Activated T-helper 1 cell treated with Interleukin-2 at 50 U/mL for 16 hours (primary cell): ENCODE measurements at places on chromosomes 6 and 20.

GRCh38 chr20:24795436-24795835 lies 153.6 kb upstream of the CST7 start:
- no peak for DNase-seq

GRCh38 chr6:170035901-170036304 lies 255.0 kb downstream of the DLL1 start:
- DNase-seq: no peak

DNA sequence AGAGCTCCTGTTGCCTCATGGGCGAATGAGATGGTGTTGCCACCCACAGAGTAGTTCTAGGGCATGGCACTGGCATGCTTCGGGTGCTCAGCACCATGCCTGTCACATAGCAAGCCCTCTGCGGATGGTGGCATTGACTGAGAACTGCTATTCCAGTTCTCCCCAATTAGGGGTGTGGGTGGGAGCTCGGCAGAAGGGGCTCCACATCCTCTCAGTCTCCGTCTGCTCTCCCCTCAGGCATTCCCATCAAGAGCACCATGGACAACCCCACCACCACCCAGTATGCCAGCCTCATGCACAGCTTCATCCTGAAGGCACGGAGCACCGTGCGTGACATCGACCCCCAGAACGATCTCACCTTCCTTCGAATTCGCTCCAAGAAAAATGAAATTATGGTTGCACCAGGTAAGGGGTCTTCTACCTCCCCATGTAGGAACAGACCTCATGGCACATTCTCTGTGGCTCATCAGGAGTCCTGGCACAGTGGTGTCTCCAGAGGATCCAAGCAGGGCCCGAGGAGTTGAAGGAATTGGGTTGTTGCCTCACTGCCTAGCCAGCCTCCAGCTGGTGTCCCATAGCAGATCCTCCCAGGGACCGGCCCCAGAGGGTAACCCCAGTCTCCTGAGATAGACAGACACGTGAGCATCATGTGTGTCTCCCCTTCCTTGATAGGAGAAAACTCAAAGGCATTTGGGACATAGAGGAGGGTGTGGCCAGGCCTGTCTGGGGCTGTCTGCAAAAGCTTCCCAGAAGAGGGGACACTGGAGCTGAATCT lies 18.4 kb downstream of the DYNLRB1 start:
- no peak for DNase-seq

DNA sequence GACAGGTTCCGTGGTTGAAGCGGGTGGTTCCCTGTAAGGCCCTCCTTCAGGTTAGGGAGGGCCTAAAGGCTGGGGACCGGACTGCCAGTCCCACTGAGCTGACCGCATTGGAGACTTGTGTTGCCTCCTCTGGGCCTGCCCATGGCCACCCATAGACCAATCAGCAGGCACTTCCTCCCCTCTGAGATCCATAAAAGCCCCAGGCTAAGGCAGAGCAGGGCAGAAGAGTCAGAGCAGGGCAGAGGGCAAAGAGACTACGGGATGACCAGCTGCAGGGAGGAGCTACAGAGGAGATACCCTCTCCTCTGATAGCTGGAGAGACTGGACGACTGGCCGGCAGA lies 537.4 kb downstream of the TENT5A start:
- DNase-seq: no peak

- no peak for DNase-seq
These were observed 19.1 kb downstream of the B4GALT5 start for GRCh38 chr20:49694450-49695071.

DNA sequence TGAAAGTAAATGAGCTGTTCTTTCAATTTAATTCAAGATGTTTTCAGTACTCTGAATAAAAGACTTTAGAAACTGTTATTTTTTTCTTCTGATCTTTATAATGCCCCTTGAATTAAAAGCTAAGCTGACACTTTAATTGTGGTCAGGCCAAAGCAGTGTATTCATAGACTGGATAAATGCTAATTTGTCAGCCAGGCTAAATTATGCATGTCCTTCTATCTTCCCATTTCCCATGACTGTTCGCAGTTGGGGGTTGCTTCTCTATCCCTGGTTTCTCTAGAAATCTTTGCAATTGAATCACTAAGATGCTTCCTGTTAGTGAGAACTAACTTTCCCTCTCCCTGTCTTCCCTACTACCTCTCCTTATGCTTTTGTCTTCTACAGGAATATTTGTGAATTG lies 396.2 kb downstream of the RFPL4B start:
- no peak for DNase-seq

GRCh38 chr20:10023911-10024310 lies 10.9 kb upstream of the ANKEF1 start:
- DNase-seq: no peak

- no peak for DNase-seq
These were observed 97.4 kb downstream of the PHACTR1 start for GRCh38 chr6:12814015-12814414.

DNA sequence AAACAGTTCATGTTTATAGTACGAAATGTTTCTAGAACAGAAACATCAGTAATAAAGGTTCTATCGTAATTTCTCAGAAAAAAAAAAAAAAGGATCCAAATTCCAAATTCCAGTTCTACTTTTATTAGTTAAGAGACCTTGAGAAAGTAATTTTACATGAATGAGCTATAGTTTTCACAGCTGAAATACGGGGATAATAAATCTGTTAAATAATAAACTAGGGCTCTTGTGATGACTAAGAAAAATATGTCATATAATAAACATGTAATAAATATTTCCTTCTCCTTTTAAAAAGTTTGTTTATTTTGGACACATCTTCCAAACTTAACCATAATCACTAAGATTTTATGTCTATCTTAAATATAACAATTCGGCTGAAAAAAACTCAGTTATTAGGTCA lies 17.8 kb downstream of the RARS2 start:
- DNase-seq: no peak

DNA sequence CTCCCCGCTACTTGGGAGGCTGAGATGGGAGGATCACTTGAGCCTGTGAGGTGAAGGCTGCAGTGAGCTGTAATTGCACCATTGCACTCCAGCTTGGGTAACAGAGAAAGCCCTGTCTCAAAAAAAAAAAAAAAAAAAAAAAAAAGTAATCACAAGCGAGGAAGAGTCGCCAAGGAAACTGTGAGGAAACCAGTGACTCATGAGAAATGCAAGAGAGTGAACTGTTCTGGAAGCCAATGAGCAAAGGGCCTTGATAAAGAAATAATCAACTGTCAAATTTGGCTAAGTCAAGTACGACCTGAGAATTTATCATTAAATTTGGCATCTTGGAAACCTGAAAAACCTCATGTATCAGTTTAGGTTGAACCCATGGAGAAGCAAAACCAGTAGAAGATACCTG lies 16.1 kb upstream of the LAMP5 start:
- no peak for DNase-seq

- DNase-seq: no peak
These were observed 110.3 kb downstream of the CARMIL1 start for GRCh38 chr6:25389471-25389870.

DNA sequence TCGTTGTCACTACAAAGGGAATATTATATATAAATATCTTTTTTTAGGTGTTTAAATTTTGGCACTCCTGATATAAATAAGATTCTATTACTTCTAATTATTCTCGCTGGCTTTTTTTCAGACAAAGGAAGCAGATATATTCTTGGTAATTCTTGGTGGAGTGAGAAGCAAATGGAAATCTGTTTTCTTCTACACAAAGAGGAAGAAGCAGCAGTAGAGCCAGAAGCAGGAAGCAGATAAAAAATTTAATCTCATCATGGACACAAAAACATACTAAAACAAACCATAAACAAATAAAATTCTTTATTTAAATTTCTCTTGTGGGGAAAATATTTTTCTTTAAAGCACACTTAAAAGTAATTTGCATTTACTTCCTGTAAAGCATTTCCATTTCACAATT lies 3.7 kb upstream of the KIAA0319 start:
- no peak for DNase-seq
